ENCODE measurements at places on chromosomes 12 and 14. TPM values are rescaled to one million over a fixed set of nuclear protein-coding genes. Genes with fewer than 3 reads are reported as not detected.

DNA sequence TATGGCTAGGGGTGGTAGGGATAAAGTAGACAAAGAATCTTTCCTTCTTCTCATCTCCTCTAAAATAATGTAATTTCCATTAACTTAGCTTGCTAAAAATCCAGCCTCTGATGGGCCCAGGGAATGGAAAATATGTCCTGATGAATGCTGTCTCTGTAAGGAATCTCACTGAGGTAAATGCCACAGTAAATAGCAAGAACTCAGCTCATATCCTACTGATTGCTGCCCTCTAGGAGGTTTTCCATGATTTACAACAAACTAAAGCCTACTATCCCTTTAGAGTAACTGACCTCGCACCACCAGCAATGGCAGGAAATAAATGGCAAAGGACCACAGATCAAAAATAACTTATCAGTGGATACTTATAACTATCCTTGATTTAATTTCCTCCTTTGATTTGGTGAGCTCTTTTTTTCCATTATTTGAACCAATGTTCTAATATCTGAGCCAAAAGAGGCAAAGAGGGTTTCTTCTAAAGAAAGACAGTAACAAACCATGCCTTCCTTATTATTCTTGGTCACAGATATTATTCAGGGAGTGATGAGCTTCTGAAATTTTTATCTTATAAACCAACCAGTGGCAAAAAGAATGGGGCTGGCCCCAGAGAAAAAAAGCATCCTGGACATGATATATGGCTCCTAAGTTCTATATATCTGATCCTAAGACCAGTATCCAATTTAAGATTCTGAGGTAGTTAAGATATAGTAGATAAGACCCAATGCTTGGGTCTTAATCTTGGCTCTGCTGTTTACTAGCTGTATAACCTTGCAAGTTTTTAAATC lies 43.8 kb downstream of the SENP1 start:
- DNase-seq, result no peak

- DNase-seq, result peak; percentile 44
Measured at GRCh38 chr12:79934281-79935020, 446 bp downstream of the PPP1R12A start.

DNA sequence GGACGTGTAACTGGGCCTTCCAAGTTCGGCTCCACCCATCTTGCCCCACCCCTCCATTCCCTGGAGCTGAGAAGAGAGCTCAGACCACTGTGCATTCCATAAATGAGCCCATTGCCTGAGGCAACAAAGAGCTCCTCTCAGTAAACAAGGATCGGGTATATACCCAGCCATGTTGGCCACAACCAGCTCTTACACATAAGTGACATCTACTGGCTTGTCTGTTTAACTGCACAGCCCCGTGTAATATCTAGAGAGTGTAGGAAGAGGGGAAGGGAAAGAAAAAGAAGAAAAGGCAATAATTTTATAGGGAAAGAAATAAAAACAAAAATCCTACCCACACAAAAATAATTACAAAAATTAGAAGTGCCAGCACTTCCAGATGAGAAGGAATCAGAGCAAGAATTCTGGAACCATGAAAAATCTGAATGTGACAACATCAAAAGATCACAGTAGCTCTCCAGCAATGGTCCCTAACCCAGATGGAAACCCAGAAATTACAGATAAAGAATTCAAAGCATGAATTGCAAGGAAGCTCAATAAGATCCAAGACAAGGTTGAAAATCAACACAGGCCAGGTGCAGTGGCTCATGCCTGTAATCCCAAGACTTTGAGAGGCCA lies 308.1 kb downstream of the RPAP3 start:
- peak; percentile 30 for DNase-seq

- DNase-seq, result peak; percentile 47
Measured at GRCh38 chr14:21300892-21301291, 21.0 kb downstream of the RPGRIP1 start.

- no peak for DNase-seq
Measured at GRCh38 chr12:115541891-115542421, 735.5 kb downstream of the MED13L start.

GRCh38 chr14:52305014-52305413 lies 9.1 kb upstream of the PTGER2 start:
- DNase-seq, result no peak

DNA sequence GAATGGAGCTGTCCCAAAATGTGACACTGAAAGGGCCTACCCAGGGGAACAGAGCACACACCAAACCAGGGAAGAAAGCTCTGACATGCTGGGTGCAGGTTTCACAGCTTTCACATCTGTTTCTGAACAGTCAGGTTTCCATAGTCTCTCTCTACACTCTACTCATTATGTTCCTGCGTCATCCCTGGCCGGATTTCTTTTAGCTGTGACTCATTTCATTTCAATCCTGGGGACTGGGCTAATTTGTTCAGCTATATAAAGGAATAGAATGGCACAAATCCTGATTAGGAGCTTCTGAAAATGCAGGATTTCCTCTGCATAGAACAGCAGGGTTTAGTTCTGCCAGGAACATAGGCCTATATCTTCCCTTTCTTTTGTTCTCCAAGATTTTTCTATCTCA lies 649.8 kb downstream of the RPS29 start:
- no peak for DNase-seq

DNA sequence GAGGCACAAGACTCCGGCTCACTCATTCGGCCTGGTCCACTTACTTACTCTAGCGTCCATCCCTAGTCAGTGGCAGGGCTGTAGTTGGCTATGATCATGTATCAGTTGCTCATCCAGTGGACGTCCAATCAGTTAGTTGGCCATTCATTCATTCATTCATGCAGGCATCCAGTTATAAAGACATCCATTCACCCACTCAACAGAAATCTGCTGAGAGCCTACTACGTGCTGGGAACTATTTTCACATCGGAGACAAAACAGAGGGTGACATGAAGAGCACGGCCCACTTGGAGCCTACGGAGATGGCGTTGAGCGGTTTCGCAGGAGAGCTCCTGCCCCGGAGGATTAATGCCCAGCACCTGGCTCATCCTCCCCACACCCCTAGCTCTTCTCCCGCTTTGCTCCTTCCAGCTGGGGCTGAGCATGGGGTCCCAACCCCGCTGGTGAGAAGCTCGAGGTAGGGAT lies 49.7 kb downstream of the SNAPC1 start:
- no peak for DNase-seq

DNA sequence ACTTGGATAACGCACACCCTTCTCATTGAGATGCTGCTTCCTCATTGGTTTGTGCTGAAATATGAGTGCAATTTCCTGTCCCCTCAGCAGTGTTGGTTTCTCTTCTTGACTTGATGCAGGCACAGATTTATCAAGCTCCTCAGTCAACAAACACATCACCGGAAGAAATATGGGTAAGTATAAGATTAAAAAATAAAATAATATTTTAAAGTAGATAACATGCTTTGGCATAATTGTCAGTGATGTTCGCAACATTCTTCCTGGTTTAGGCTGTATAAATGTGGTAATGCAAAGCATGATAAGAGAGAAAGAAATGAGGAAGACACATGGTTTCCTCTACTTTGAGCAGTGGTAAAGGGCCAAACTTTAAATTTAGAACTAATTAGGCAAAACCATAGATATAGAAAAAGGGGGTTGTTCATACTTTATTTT lies at the start of gene GPR65:
Gene GPR65, plus strand, starts transcription at position 86 of the 432 bp plus-strand sequence. CDS start 5,713 bp downstream, outside the sequence.
- no peak for DNase-seq

DNA sequence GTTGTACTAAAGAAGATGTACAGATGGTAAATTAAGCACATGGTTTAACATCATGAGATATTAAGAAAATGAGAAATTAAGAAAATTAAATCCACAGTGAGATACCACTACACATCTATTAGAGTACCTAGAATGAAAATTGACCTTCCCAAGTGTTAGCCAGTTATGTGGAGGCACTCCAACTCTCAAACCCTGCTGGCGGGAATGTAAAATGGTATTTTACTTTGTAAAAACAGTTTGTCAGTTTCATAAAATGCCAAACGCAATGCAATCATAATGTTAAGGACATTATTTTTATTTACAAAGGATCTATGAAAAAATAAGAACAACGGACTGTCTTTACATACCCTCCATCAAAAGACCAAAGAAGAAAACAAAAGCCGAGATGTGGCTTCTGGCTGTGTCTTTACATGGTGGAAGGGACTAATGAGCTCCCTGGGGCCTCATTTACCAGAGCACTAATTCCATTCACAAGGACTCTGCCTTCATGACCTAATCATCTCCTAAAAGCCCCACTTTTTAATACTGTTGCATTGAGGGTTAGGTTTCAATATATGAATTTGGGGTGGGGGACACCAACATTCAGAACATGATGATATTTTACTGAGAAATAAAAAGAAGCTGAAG lies 1178.7 kb downstream of the AACS start:
- no peak for DNase-seq

DNA sequence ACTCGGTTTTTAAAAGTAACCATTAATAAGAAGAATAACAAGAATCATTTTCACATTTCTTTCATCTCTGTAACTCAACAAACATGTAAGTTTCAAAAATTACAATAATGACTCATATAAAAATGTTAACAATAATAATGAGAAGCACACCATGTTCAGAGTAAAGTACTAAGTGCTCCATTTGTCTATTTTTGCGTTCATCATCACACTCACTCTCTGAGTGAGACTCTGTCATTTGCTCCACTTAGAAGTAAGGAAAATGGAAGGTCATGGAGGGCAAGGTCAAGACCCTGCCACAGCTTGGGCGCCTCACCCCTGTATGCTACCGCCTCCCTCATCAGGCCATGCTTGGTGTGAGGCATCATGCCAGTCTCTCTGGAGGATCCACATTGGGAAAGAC lies 129.9 kb downstream of the TMEM30B start:
- DNase-seq, result no peak

DNA sequence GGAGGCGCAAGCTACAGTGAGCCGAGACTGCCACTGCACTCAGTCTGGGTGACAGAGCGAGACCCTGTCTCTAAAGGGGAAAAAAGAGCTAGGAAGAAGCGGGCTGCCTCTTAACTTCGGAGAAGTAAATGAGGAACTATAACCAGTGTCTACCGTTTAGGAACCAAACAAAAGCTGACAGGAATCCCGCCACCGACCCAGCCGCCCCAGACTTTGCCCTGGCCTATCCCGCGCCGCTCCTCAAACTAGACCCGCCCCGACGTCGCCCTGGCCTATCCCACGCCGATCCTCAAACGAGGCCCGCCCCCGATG lies 568 bp upstream of the SIVA1 start:
- DNase-seq, result no peak

DNA sequence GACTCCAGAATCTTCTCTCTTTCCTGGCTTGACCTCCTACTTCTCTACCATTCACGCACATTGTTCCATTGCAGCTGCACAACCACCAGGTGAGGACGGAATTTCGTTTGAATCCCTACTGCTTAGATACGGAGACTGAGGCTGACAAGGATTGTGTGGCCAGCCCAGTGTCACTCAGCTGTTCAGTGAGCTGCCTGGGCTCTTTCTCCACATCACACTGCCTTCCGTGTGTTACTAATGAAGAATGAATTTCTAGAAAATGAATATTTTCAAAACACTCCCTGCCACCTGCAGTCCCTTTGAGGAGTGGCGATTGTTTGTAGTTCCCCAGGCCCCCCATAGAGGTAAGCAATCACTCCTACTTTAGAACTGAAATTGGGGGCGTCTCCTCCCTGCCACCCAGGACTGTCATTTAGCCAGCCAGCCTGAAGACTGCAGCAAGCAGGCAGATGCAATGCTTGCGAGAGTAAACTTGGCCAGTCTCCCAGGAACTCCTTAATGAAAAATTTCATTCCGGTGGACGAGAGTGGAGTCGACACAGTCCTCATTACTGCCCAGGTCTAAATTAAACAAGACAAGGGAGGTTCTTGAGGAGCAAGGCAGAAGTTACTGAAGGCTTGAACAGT lies 239.7 kb downstream of the SLC41A2 start:
- no peak for DNase-seq

DNA sequence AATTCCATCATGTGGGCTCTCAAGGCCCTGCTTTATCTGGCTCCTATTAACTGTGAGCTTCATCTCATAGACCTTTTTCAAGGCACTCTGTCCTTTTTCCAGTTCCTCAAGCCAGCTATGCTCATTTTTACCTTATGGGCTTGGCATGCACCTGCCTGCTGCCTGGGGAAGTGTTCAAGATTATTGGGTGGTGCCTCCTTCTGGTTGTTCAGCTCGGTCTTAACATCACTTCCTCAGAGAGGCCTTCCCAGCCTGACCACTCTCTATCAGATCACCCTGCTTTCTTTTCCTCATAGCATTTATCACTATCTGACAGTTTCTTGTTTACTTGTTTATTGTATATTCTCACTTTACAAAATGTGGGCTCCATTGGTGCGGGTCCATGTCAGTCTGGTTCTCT lies 141.3 kb downstream of the PTPRR start:
- no peak for DNase-seq

- no peak for DNase-seq
Measured at GRCh38 chr12:28099871-28100270, 90.4 kb upstream of the CCDC91 start.

DNA sequence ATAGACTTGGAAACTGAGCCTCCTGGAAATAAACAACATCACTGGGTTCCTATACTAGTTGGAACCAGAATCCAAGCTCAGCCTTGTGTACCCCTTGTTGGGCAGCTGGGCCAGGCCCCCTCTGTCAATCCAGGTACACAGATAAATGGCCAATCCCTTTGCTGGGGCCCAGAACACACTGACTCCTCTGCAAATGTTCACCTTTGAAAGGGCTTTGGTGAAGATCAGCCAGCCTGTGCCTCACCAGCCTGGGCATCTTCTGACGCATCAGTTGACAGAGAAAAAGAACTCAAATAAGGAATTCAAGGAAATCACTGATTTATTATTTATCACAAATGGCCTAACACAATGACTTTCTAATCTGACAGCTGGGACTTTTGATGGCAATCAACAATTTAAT lies 1090.2 kb downstream of the BCL11B start:
- no peak for DNase-seq

- no peak for DNase-seq
Measured at GRCh38 chr14:89922031-89922907, 32.3 kb downstream of the EFCAB11 start.

GRCh38 chr12:41361738-41362137 lies 173.6 kb downstream of the PDZRN4 start:
- DNase-seq, result no peak

DNA sequence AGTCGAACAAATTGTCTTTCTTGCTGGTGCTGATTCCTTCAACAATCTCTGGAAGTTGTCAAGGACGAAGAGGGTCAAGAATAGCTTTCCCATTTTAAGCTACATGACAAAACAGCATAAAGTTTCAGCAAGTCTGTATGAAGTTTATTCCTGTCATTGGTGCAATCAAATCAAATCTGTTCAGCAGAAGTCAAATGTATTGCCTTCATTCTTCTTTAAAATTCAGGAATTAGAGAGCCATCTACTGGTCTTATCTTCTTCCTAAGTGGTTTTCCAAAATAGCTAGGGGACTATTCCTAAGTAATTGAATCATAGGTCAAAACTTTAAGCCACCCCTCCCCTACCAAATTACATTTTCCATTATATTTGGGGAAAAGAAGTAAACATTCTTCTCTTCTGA lies 990.2 kb downstream of the GALC start:
- no peak for DNase-seq

GRCh38 chr12:94561943-94562411 lies 88.4 kb downstream of the TMCC3 start:
- DNase-seq, result peak; percentile 32

- no peak for DNase-seq
Measured at GRCh38 chr14:25250516-25250915, 200.6 kb upstream of the STXBP6 start.

GRCh38 chr12:20125276-20125798 lies 243.0 kb upstream of the PDE3A start:
- DNase-seq, result no peak

Gene ERP27
- total RNA-seq, result 2.3 TPM

Gene NID2
- total RNA-seq, result not detected

Gene FAM234B
- total RNA-seq, result 2.7 TPM

Gene B4GALNT1
- total RNA-seq, result 8.1 TPM

Gene CCDC59
- total RNA-seq, result 51.7 TPM

Gene EML5
- 0.52 TPM for total RNA-seq

Gene LMNTD1
- total RNA-seq, result not detected

Gene OTOGL
- 0.05 TPM for total RNA-seq

Gene WNT1
- total RNA-seq, result not detected

Gene KRT7
- total RNA-seq, result 2,828 TPM

Measured in Calu3 (cell line).